Stimulated activated CD8-positive, alpha-beta memory T cell treated with anti-CD3 and anti-CD28 coated beads, Interleukin-4, amount 100 ng/mL, for 4 hours (primary cell): ENCODE measurements at places on chromosomes 4 and X.
A peak's percentile ranks its signal among the peaks of the same experiment; 100 is the strongest.

- DNase-seq, result no peak
Observed at GRCh38 chr4:40980318-40980883, 230.6 kb downstream of the NSUN7 start.

DNA sequence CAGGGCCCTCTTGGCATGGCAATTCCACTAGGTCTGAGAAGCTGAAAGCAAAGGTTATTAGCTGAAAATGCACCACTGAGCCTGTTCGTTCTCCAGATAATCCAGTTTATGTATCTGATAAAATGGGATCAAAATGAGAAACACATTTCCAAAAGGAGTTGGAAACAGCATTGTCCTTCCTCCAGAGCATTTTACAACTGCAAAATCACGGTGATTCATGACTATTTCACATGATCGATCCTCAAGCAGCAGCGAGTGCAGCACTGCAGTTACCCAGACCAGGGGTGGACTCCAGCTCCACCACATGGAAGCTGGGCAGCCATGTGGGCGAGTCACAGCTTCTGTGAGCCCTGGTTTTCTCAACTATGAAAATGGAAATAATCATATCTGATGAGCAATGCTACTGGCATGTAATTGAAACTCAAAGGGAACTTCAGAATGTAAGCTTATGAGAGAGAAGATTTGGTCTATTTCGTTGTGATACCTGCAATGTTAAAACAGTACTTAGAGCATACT, 78.7 kb upstream of the MSX1 start:
- DNase-seq, result no peak

DNA sequence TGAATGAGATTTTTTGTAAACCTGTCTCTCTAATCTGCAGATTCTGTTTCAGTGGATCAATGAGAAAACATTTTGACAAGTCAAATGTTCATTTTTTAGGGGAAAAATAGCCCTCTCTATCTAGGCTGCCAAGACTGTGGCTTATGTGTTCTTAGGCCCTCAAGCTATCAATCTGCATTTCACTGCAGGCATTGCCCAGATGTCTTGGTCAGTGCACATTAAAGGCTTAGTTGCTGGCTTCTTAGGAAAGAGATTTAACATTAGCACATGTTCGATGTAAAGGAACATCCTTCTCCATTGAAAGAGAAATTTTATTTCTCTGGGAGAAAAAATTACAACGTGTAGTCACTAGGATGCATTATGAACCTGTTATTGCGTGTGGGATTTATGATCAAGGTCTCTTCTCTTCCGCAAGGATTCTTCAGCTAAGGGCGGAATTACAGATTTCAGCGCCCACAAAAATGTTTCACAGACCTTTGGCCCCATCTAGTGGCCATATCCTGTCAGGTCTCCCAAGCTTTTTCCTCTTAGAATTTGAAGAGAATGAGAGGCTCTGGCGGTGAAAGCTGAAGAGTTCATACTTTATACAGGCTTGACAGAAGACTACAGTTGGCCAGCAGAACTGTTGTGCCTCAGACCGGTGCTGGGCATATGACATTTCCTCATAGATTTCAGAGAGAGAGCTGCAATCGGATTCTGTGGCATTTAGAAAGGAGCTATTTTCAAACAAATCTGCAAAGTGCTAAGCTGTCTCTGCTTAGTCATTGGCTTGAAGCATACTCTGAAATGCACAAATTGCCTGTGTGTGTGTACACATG, 144.6 kb upstream of the NOCT start:
- peak; percentile 6 for DNase-seq

DNA sequence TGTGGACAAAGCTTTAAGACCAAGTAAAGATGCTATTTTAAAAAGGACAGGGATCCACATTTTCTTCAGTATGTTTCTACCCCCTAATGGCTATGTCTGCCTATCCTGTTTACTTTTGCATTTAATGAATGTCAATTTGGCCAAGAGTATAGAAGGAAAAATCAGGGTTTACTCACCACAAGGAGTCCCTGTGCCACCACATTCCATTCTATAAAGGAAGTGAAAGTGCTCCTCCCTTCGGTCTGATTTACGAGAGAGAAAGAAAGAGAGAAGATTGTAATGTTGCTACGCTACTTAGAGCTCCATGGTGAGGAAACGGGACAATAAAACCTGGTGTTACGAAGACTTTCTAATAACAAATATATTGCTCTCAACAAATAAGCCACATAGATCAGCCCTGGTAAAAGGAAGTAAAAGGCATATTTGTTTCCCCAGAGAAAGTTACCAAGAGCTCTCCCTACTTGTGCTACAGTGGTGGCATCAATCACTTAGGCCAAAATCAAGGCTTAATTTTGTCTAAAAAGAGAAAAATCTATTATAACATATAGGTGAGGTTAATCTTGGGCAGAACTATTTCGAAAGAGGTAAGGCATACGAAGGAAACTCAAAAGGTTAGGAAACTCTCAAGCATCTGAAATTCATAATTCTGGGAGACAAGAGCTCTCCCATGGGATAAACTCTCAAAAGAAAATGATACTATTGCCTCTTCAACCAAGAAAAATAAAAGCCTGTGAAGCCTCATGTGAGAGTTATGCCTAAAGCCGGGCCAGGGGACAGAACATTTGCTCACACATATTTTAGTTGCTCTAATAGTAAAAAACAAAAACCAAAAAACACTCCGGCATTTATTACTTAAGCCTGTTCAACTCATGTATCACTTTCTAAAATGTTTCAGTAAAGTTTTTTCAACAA, 29.5 kb downstream of the TAPT1 start:
- DNase-seq, result no peak

DNA sequence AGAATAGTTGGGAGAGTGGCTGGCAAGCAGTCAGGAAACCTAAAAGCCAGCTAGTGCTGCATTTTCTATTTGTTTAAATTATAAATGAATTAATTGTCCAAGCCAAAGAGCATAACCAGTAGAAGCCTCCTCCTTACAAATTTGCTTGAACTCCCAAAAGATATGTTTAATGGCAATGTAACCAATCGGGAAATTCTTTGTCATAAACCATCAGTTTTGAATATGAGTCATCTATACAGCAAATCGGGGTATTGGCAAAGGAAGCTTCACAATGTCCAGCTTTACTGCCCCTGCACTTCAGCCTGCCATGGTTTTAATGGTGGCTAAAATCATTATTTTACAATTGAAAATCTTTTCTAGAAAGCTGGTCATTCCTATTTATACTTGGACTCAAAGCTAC, 216.6 kb downstream of the SHROOM3 start:
- no peak for DNase-seq

DNA sequence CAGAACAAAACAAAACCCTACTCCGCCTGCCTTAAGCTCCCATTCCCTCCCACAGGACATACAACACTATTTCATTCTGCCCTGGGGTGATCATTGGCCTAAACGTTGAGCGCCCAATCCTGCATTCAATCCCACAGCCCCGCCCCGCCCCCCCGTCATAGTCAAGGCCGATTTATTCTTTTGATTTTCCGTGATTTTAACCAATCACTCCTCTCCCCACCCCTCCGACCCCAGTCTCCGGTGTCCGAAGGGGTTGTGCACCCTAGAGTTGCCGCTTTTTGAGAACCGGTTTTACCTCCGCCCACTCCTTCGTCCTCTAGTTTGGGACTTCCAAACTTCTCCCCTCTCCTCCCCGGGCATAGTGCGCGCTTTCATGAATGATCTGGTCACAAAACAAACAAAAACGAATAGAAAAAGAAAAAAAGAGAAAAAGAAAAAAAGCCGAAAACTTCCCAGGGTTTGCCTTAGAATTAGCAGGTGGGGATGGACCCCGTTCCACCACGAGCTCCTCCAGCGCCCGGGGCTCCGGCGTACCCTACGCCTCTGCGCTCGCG, 446 bp upstream of the UBE2A start:
- no peak for DNase-seq

- no peak for DNase-seq
Observed at GRCh38 chr4:128315756-128316520, 28.3 kb upstream of the PGRMC2 start.

DNA sequence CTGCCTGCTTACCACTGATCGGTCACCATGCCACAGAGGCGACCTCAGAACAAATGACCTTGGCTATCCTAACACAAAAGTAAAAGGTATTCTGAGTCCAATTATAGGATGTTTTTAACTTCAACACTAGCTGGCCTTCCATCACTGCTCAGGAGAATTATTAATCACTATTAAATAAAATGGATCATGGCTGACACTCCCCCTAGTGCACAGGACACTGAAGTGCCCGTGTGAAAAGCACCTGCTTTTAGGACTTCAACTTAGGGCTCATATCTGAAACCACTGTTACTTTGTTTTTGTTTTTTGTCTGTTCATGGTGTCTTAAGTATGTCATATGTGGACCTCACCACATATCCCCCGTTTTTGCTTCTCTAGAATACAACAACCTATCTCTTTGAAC, 33.9 kb downstream of the STX18 start:
- DNase-seq, result no peak

GRCh38 chrX:11478911-11479310, 185.7 kb downstream of the AMELX start:
- DNase-seq, result no peak

DNA sequence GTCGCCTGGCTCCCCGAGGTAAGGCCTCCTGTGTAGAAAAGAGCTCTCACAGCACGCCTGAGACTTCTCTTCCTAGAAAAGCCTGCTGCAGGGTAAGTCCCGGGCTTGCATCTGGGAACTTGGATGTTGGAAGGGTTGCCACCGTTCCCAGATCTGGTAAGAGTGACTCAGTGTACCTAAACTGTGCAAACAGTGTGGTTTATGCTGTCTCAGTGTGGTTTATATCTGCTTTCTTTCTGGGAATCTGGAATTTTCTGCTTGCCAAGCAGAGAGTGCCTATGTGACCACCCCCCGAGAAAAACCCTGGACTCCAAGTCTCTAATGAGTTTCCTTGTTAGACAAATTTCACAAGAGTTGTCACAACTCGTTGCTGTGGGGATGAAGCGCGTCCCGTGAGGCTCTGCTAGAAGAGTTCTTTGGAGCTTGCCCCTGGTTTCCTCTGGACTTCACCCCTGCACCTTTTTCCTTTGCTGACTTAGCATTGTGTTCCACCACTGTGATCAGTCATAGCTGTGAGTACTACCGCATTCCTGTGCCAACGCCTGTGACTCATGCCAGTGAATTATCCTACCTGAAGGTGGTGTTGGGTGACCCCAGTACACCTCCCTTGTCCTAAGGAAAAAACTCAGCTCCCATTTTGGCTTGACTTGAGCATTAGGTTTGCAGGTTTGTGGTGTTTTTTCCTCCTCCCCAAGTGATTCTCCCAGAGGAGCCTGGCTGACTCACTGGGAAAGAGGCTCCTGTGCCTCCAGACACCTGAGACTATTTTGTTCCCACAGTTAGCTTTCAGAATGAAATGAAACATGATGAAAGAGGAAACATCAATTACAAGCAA, 14.5 kb downstream of the SLC2A9 start:
- no peak for DNase-seq

GRCh38 chrX:140804292-140804691, 94.7 kb downstream of the LINC00632 start:
- DNase-seq, result no peak

DNA sequence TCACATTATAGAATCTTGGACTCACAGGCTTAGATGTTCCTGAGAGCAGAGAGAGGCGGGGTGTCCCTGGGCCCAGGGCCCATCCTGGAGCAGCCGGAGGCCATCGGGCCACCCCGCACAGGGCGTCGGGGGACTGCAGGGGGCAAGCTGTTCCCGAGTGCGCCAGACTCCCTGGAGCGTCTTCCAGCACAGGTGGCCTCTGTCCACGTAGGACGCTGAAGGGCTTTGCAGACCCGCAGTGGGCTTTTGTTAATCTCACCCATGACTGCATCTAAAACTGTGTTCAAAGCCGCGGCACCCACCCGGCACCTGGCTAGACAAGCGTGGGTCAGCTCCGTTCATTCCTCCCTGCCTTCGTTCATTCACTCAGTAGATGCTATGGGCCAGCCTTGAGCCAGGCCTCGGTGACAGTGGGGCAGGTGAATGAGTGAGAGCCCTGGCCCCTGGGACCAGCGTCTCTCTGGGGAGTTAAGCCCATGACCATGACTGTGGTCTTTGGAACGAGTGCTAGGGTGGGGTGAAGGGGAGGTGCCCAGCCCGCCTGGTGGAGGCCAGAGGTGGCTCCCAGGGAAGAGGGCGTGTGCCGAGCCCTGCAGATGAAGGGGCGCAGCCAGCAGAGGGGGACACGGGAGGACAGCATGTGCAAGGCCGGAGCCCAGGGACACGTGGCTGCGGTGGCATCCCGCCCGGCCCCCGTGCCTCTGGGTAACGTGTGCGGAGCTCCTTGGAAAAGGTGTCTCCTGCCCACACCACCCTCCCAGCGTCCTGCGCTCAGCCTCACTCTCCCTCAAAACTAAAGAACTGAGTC, 98.3 kb downstream of the HMX1 start:
- no peak for DNase-seq

DNA sequence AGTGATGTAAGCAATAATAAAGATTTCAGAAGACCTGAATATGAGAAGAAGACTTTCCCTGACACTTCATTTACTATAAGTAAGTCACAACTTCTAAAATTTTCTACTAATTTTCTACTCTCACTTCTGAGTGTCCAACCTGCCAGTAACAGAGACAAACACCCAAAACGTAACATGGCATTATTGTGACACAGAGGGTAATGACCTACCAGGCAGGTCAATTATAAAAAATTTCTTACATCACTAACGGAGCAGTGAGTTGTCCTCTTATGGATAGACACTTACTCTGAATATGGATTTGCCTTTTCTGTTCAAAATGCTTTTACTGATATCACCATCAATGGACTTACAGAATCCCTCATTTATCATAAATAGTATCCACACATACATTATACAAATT, 405.9 kb upstream of the MAGEB16 start:
- no peak for DNase-seq

- DNase-seq, result no peak
Observed at GRCh38 chr4:244471-244870, 60.8 kb downstream of the ZNF732 start.

DNA sequence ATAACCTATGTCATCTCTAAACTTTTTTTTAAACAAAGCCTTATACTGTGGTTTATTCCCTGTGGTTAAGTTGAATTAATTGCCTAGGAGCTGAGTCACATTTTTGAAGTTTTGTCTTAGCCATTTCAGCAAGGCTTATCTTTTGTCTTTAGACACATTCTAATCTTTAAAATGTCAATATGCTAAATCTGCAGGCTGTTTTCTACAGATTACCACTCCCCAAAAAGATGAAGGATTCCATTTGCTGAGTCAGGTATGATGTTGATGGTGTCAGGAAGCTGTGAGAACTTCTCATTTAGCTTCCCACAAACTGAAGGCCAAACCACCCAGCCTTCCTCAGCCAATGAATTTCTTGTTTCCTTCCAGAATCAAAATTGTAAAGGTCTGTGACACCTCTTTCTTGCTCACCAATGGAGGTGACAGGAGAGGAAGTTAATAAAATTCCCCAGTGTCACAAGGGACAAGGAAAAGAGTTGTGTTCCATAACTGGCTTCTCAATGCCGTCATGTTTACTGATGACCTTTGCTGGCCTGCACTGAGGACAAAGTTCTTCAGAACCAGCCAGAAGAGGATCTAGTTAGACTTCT, 3.7 kb upstream of the CXCL6 start:
- no peak for DNase-seq

DNA sequence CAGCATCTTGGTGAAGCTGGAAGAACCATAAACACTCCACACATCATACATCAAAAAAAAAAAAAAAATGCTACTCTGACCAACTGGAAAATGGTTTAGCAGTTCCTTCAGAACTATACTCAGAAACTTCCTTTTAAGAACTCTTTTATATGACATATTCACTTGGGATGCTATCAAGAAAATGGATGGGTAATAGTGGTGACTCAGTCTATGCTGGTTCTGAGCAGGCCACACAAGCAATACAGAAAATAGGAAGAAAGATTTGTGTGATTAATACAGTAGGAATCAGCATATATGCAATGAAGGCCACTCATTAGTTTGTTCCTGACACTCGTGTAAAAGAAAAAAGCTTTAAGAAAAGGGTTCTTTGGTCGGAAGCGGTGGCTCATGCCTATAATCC, 123.5 kb upstream of the FAT4 start:
- no peak for DNase-seq

GRCh38 chrX:2192584-2193272, 308.0 kb downstream of the DHRSX start:
- no peak for DNase-seq
